Natural killer cell (primary cell): ENCODE measurements at places on chromosomes 1 and 21.

DNA sequence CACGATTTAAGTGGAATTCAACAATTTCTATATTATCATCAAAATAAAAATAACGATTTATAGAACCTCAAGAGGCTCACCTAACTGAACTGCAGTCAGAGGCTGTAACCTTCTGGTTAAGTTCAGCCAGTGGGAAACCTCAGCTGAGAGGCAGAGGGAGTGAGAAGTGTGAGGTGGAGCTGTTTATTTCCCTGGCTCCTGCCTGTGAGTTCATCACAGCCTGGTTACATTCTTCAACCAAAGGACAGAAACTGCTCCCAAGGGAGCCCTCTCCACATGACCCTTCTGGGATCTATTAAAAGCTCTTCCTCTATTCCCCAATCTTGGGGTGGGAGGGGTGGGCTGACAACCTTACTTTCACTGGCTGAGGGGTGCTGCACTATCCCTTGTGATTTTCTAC lies 22.2 kb downstream of the DYNLT5 start:
- DNase-seq = no peak
- H3K36me3 ChIP-seq = no peaks in the 10 kb centered on the region
- H3K4me1 ChIP-seq = no peaks in the 10 kb centered on the region
- H3K27ac ChIP-seq = no peak overlapping the region
- H3K4me3 ChIP-seq = no peak overlapping the region

DNA sequence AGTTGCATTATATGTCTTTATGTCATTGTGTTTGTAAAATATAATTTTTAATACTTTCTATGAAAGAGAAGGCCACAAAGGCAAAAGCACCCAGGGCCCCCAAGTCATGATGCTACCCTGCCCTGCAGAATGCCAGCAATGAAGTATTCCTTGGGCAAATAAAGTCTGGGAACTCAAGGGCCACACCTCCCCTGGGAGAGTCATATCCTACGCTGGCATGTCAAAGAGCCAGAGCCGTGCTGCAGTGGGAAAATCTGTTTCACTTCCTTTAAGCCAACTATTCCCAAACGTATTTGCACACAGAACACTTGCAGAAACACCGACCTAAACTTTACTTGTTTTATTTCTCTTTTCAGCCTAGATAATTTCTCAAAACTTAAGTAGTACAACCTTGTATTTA lies 98.4 kb upstream of the KAZN start:
- no peaks in the 10 kb centered on the region for H3K27me3 ChIP-seq
- no peak overlapping the region for H3K4me3 ChIP-seq
- no peak for DNase-seq
- no peaks in the 10 kb centered on the region for H3K4me1 ChIP-seq
- H3K27ac ChIP-seq = no peak overlapping the region

DNA sequence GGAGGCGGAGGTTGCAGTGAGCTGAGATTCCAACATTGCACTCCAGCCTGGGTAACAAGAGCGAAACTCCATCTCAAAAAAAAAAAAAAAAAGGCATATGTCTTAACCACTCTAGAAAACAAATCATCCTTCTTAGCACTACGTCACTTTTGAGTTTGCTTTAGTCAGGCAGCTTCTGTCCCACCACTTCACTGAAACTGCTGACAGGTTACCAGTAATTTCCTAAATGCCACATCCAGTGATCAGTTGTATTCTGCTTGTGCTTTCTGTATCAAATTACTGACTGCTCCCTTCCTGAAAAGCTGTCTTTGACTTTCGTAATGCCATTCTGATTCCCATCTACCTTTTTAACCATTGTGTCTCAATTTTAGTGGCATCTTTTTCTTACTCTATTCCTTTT lies 21.7 kb downstream of the RCOR3 start:
- no peaks in the 10 kb centered on the region for H3K27me3 ChIP-seq
- DNase-seq = no peak
- H3K4me1 ChIP-seq = no peaks in the 10 kb centered on the region
- H3K36me3 ChIP-seq = peaks cover 66% of the 10 kb centered on the region

GRCh38 chr1:204104331-204105130 lies 31.6 kb downstream of the SOX13 start:
- H3K4me1 ChIP-seq = peaks cover 80% of the 10 kb centered on the region
- no peak overlapping the region for H3K4me3 ChIP-seq
- no peak for DNase-seq
- H3K27ac ChIP-seq = peak overlapping the region; percentile 82

- no peaks in the 10 kb centered on the region for H3K36me3 ChIP-seq
- no peaks in the 10 kb centered on the region for H3K4me1 ChIP-seq
These were observed 17.6 kb downstream of the NOS1AP start for GRCh38 chr1:162087111-162087510.

DNA sequence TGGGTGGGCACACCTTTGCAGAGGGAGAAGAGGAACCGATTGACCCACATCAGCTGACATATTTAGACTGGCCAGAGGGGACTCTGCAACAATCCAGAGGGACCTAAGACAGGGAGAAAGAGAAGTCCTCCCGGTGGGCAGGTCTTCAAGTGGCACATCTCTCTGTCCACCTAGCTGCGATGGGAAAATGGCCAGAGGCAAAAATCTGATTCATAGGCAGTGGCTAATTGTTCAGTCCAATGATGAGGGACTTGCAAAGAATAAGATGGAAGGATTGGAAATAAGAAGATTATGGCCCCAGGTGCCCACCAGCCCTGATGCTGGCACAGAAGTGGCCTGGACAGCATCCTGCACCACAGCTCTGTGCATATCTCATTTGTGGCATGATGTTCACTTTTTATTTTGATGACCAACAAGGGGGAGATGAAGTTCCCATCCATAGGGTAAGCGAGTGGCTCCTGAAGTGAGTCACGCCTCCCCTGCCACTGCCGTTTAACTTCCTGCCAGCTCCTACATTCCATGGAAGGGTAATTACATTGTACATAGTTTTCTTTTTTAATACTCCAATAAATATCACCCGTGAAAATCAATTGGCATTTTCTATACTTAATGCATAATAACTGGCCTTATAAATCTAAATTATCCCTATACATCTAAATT lies 659.6 kb downstream of the MATN1 start:
- no peak overlapping the region for H3K27ac ChIP-seq
- H3K36me3 ChIP-seq = no peaks in the 10 kb centered on the region
- H3K4me3 ChIP-seq = no peak overlapping the region
- H3K4me1 ChIP-seq = no peaks in the 10 kb centered on the region
- no peaks in the 10 kb centered on the region for H3K27me3 ChIP-seq

DNA sequence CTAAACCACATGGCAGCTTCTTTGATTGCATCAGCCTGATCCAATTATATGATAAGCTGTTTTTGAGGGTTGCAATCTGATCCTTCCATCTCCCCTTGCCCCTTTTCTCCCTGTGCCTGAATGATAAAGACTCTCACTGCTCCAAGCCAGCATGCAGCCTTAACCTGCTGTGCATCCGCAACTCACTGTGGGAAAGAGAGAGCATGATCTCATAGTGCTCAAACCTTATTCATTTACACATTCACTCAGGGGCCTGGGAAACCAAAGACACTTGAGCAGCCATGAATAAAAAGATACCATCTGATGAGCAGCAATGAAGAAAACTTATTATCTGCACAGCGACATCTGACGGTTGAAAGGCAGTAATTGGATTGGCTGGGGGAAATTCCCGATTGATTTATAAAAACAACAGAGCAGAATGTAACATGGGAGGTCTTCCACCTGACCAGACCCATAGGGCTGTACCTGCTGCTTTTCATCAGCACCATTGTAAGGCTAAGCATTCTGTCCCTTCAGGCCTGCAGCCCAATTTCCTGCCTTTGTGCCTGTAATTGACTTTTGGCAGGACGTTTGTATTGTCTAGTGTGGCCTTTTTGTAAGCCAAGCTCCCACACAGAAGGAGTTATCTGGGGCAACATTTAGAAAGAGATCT lies 62.5 kb downstream of the KIAA0040 start:
- peaks cover 3% of the 10 kb centered on the region for H3K4me1 ChIP-seq
- H3K4me3 ChIP-seq = no peak overlapping the region
- H3K36me3 ChIP-seq = no peaks in the 10 kb centered on the region
- no peak overlapping the region for H3K27ac ChIP-seq

- H3K27ac ChIP-seq = no peak overlapping the region
- no peaks in the 10 kb centered on the region for H3K4me1 ChIP-seq
- H3K4me3 ChIP-seq = no peak overlapping the region
- H3K27me3 ChIP-seq = peaks cover 15% of the 10 kb centered on the region
These were observed 13.0 kb upstream of the GPR137B start for GRCh38 chr1:236129306-236129705.
